ENCODE measurements at places on chromosomes 1 and 21. TPM values are rescaled to one million over a fixed set of nuclear protein-coding genes. Genes with fewer than 3 reads are reported as not detected.
A peak's percentile ranks its signal among the peaks of the same experiment; 100 is the strongest.

GRCh38 chr1:39829791-39830533 lies 41.3 kb upstream of the BMP8B start:
- DNase-seq = no peak

Gene SUSD4
- 1.3 TPM for total RNA-seq

Gene LEFTY1
- total RNA-seq = 0.63 TPM

- peak; percentile 59 for DNase-seq
Observed at GRCh38 chr1:3903141-3904005, 3.3 kb upstream of the C1orf174 start.

DNA sequence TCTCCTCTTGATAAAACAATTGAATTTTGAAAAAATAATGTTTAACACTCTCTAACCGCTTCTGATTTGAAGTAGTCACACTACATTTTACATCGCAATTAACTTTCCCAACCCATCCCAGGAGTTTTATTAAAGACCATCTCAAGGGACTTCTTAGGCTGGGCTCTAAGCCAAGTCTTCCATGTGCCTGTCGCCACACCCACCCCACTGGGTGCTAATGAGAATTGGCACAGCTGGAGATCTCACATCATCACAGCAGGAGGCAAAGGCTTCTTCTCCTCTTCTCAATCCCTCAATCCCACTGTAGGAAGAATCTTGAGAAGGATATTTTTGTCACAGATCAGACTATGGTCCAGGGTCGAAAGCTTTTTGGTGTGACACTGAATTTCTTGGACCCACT lies 328.9 kb downstream of the NUF2 start:
- DNase-seq = no peak

Gene ATP1B1
- total RNA-seq = 3.9 TPM

Gene LAMC2
- total RNA-seq = not detected

Gene SDHB
- total RNA-seq = 54.8 TPM

Gene ZBTB8OS
- 42.7 TPM for total RNA-seq

GRCh38 chr1:119674835-119675289 lies 26.8 kb upstream of the ZNF697 start:
- DNase-seq = no peak

GRCh38 chr1:9721606-9722377 lies 70.3 kb downstream of the PIK3CD start:
- peak; percentile 80 for DNase-seq

Gene FAM131C
- not detected for total RNA-seq

Gene ADAMTSL4
- total RNA-seq = 0.49 TPM

Gene F13B
- total RNA-seq = not detected

DNA sequence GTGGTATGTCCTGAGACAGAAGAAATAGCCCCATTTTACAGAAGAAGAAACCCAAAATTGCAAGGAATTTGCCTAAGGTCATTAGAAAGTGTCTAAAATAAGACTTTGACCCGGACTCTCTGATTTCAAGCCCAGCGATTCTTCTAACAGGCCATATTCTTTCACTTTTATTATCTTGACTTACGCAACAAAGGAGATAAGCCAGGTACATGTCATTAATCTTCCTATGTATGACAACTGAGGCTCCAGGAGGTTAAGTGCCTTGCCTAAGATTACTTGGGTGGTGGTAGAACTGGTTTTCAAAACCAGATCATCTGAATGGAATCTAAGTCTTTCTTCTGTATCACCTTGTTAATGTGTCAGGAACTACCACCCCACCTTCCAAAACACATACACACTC lies 124.3 kb downstream of the PBX1 start:
- DNase-seq = no peak

Gene HSD3B1
- not detected for total RNA-seq

Gene C1orf94
- not detected for total RNA-seq

Gene MSTO1
- 96.2 TPM for total RNA-seq

- DNase-seq = no peak
Observed at GRCh38 chr1:114468047-114468446, 43.0 kb downstream of the TRIM33 start.

GRCh38 chr1:42935313-42935895 lies 23.3 kb downstream of the SLC2A1 start:
- DNase-seq = no peak

DNA sequence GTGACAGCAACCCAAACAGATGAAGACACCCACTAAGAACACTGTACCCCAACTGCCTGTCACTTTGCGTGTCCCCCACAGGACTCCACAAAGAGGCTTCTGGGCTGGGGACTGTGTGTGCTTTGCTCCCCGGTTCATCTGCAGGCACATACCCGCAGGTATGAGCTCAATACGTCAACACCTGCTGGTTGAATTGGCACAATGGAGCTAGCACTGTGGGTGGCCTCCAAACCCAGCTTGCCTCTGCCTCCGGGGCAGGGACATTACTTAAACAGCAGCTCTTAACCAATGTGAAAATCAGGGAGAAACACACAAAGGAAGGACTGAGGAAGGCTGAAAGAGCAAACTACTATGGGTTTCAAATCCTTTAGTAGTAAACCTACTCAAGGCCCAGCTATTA lies 140.2 kb upstream of the TIAM1 start:
- no peak for DNase-seq

DNA sequence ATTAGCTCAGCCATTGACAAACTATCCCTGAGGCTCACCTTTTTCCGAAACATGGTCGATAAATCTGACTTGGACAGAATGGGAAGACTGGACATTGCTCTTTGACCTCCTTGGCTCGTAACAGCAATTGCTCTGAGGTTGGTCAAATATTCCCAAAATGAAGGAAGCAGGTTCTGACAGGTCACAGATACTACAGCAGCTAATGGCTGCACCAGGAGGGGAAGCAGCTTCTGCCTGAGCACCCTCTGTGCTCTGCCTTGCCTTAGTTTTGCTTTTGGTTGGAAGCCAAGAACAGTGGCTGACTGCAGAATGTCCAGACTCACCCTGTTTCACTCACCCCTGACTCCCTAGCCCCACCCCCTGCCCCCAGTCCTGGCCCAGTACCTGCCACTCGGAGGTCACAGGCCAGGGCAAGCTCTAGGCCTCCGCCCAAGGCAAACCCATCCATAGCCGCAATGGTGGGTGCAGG lies 15.4 kb downstream of the ECHDC2 start:
- no peak for DNase-seq

DNA sequence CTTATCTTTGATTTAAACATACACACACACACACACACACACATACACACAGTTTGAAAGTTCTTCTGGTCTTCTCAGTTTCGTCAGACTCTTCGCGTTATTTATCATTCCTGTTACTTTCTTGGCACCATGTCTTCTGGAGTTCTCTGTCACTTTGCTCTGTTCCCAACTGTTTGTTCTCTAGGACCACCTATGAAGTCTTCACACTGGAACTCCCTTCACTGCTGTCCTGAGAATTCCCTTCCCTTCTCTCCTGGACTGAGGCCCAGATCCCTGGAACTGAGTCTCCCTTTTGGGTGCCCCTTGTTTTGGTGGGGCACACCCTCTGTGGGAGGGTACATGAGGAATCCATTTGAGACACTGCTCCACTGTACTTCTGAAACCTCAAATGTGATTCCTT lies 30.5 kb downstream of the ALG14 start:
- no peak for DNase-seq

DNA sequence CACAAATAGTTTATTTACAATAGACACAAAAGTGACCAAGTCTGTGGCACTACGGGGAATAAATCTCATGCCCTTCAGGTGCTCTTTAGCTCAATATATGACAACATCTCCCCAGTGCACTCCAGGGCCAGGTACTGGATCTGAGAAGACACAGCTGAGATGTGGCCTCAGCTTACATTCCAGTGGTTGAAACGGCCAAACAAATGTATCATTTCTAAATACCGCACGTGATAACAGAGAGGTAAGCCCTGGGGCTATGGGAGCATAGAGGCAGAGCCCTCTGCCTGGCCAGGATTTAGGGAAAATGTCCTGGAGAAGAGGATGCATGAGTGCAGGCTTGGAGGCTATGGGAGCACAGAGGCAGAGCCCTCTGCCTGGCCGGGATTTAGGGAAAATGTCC lies 630.5 kb downstream of the SMYD3 start:
- DNase-seq = no peak

- DNase-seq = no peak
Observed at GRCh38 chr1:81547912-81548303, 252.8 kb upstream of the ADGRL2 start.

Gene AMPD1
- total RNA-seq = not detected

GRCh38 chr1:54275349-54275748 lies 75.4 kb downstream of the MRPL37 start:
- no peak for DNase-seq

GRCh38 chr1:101116006-101116405 lies 90.4 kb upstream of the DPH5 start:
- DNase-seq = no peak

DNA sequence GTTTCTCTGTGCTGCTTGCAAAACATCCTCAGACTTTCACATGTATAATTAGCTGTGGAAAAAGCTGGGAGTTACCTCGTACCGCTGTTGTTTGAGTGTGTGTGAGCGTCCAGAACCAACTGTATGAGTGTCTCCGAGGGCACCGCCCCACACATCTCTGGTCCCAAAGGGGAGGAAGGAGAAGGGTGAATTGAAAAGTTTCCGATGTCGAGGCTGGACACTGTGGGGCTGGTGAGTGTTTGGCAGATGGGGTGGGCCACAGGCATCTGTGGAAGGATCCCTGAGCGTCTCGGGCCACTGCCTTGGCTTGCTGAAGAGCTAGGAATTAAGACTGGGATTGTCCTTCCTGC lies 1.2 kb downstream of the ATP2B4 start:
- DNase-seq = no peak

Gene FAM78B
- 0.28 TPM for total RNA-seq

DNA sequence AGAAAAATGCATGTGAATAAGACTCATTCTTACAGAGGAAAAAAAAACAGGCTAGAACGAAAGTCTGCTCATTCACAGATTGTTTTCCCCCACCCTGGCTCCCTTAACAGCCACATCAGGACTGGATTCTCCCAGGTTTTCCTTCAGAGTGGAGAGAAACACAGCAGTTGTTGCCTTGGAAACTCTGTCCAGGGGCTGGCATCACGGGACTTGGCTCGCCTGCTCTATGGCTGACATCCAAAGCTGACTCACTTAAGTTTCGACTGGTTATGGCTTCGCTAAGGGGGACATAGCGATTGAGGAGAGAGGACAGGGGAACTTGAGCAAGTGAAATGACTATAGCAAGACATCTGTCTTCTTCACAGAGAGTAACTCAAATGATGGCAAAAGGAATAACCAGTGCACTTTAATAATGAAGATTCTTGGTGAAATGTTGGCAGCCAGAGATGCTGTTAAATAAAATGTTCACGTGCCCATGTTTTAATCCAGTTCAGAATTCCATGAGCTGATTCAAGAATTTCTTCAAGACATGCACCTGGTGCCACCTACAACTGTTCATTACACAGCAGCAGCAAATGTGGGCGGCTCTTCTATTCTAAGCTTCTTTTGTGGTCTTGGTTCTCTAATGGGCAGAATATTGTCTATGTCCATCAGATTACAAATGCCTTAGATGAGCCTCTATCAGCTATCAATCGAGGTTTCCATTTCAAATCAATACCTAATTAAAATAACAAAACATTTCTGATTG lies 21.8 kb downstream of the MIS18A start:
- no peak for DNase-seq

Gene KRTAP12-2
- total RNA-seq = not detected

GRCh38 chr1:205783904-205784303 lies 8.6 kb upstream of the RAB29 start:
- no peak for DNase-seq

GRCh38 chr1:232872738-232873137 lies 67.5 kb downstream of the MAP10 start:
- DNase-seq = no peak

DNA sequence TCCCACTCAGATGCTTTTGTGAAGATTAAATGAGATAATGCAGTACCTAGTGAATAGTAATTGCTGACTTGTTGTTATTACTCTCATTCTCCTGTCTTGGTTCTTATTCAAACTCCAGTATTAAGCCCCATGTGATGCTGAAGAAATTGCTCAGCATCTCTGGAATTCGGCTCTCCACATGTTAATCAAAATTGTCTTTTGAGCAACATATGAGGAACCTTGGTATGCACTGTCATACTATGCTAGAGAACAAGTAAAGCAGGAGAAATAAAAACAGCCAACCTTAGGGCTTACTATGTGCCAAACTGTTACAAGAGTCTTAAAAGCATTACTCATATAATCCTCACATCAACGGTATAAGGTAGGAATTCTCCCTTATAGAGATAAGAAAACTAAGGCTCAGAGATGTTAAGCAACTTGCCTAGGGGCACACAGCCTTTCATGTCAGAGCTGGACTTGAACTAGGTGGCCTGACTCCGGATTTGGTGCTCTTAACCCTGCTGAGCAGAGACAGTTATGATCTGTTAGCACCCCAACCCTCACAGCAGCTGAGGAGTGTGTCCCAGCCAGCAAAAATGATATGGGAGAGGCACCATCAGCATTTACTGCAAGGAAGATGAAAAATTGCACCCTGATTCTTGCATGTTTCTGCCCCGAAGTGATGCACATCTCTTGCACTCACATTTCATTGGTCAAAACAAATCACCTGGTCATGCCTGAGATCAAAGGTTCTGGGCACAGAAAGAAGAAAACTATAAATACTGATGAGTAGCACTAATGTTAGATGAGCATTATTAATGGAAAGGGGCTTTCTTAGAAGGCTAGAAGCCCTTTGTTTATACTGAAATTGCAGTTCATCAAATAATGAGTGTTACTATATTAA lies 102.3 kb downstream of the OMA1 start:
- DNase-seq = no peak

- DNase-seq = no peak
Observed at GRCh38 chr1:31843506-31843905, 27.7 kb upstream of the SPOCD1 start.

- no peak for DNase-seq
Observed at GRCh38 chr1:52358851-52359497, 7.0 kb downstream of the CC2D1B start.

- DNase-seq = no peak
Observed at GRCh38 chr1:94063379-94063778, 57.6 kb downstream of the ABCA4 start.

- no peak for DNase-seq
Observed at GRCh38 chr1:212166244-212166643, 119.0 kb upstream of the PPP2R5A start.

DNA sequence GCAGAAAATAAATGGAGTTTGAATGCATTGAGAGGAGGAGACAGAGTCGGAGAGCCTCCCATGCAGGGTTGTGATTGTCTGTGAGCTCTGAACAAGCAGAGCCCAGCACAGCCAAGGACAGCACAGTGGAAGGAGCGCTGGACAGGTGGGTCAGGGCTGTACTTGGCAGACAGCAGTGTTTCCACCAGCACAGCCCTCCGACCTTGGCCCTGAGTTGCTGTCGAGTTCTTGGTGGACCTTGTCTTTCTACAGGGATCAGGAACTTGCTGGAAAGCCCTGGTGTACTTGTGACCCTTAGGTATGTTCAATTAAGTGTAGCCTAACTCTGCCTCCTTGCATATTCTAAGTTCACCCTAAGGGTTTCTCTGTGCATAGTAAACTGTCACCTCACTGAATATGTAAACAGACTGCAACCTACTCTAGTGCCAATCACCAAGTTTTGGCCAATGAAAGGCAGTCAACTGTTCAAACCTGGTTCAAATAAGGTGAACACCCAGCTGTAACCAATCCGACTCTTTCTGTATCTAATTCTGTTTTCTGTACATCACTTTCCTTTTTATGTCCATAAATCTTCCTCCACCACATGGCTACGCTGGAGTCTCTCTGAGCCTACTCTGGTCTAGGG lies 86.6 kb upstream of the SLC25A33 start:
- DNase-seq = no peak

- peak; percentile 31 for DNase-seq
Observed at GRCh38 chr1:20666804-20667203, 5.6 kb upstream of the DDOST start.

GRCh38 chr21:42066521-42066920 lies 4.6 kb upstream of the UMODL1 start:
- DNase-seq = no peak

All from T-cell (primary cell).